ENCODE measurements at places on chromosomes 1 and 21.
A peak's percentile ranks its signal among the peaks of the same experiment; 100 is the strongest.

DNA sequence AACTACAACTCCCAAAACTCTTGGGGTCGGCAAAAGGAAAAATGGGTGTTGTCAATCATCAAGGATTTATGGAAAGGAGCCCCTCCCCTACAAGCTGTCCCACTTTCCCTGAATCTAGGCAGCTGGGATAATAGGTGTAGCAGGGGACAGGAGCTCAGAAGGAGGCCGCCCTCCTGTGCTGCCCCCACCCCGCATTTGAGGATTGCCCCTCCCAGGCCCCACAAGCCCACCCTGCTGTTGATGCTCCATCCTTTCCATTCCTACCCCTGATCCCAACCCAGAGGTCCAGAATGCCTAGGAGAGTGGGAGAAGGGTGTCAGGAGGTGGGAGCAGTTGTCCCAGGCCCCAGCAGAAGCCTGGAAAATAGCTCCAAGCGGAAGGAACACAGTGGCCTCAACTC, 1.9 kb upstream of the MRPL24 start:
- DNase-seq = no peak

- peak; percentile 21 for DNase-seq
These were observed 18.2 kb upstream of the DPH5 start for GRCh38 chr1:101043776-101044175.

- DNase-seq = no peak
These were observed 25.3 kb downstream of the TFF3 start for GRCh38 chr21:42289926-42290325.

- no peak for DNase-seq
These were observed 391.8 kb downstream of the DUSP10 start for GRCh38 chr1:221350091-221350490.

- DNase-seq = no peak
These were observed 21.6 kb downstream of the LDLRAP1 start for GRCh38 chr1:25564777-25565574.

DNA sequence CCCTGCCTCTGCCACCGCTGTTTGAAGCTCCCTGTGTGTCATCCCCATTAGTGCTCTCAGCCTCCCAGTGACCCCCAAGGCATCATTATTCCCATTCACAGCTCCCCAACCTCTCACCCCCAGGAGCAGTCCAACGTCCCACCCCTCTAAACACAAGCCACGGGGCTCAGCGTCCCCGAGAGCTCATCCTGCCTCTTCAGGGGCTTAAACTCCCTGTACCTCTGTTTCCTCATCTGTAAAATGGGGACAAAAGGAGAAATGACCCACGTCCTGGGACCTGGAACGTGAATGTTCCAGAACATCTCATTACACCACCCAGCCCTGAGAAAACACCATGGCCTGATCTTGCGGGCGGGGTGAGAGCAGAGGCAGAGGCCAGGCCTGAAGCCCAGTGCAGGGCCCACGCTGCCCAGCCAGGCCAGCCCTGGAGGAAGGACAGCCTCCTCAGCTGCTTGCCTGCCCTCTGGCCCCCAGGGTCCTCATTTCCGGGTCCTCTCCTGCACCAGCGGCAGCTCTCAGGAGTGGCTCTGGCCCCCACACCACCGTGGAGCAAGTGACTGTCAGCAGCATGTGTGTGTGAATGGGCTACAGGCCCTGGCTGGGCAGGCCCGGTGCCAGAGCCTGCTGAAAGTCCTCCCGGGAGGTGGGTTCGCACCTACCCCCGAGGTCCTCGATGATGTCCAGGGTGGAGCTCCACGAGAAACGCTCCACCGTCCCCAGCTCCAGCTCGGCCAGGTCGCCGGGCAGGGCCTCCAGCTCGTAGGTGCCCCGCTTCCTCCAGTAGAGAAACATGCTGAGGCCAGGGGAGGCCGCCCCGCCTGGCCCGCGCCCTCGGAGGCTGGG, 14.1 kb upstream of the PLEKHG5 start:
- DNase-seq = no peak
